ENCODE measurements at places on chromosomes 7 and 10.

GRCh38 chr10:131178521-131179331, 132.8 kb downstream of the TCERG1L start:
- no peak for DNase-seq

GRCh38 chr10:50538555-50539398, 85.0 kb downstream of the SGMS1 start:
- DNase-seq: no peak

DNA sequence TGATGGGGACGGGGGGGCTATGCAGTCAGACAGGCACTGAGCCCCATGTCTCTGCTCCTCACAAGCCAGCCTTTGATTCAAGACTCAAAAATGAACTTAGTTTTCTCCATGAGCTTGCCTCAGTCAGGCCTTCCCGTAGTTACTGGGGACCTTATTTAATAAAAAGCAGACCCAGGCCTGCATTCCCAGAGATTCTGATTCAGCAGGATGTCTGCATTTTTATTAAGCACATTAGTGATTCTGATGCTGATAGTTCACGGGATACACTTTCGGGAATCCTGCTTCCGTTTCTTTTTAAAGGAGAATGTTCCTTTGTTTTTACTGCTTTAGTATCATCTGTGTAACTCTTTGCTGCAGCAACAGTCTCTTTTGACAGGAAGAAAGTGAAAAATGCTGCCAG, 28.3 kb upstream of the PLPP4 start:
- DNase-seq: no peak

- DNase-seq: no peak
Measured at GRCh38 chr10:88827671-88828070, 24.0 kb downstream of the ANKRD22 start.

DNA sequence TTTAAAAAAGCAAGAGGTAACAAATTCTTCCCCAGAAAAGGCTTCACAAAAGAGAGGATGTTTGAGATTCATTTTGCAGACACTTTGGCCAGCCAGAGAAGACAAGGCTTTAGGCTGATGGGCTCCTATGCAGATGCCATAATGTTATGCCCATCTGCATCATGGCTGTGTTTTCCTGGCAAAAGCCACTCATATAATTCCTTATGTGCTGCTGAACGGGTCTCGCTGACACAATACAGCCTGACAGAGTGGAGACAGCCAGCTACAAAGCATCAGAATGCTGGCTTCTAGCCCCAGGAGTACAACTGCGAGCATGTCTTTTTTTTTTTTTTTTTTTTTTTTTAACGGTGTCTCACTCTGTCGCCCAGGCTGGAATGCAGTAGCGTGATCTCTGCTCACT, 1157.4 kb upstream of the AUTS2 start:
- no peak for DNase-seq

- no peak for DNase-seq
Measured at GRCh38 chr10:94156453-94156852, 162.7 kb downstream of the PLCE1 start.

GRCh38 chr7:102453319-102453718, 11.3 kb downstream of the ALKBH4 start:
- no peak for DNase-seq

- DNase-seq: no peak
Measured at GRCh38 chr7:129949292-129950133, 3.2 kb downstream of the UBE2H start.

DNA sequence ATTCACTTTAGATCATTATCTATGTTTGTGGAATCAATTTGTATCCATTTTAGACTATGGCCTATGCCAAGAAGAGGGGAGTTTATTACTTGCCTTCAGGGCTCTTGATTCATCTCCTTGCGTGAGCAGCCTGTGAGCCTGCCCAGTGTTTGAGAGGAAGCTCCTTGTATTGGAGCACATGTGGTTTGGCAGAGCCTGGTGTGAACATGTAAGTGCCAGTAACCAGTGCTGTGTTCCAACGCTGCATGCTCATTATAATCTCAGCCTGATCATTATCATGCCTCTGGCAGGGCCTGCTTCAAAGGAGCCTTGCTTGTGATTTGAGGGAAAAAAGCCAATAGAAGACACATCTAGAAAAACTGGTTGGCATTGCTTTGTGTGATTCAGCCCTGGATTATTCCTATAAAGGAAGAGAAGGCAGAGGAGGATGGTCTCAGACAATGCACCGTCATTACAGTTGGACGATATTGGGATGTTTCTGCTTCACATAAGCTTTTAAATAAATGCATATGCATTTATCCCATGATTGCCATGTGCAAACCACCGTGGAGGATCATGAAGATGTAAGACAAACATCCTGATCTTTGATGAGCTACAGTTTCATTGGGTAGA, 203.4 kb upstream of the AHR start:
- no peak for DNase-seq

DNA sequence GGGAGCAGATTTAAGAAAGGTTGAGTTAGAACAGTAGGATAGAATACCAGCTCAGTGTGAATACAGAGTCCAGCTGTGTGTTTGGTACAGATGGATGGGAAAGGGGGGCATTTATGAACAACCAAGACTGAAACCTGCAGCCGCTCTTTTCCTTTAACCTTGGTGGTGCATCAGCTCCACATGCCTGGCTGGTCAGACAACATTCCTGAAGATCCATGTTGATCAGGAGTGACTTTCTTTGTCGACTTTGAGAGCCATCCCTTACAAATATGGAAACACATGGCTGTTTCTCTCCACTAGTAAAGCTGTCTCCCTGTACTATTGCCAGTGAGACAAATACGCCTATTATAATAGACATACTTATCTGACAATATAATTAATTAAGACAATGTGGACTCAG, 476.5 kb upstream of the IGFBP3 start:
- DNase-seq: no peak

GRCh38 chr7:137977173-137977572, 24.7 kb downstream of the CREB3L2 start:
- no peak for DNase-seq

Measured in stimulated activated CD8-positive, alpha-beta memory T cell treated with anti-CD3 and anti-CD28 coated beads, Interleukin-15, amount 100 ng/mL, for 24 hours (primary cell).